HT1080 (cell line): ENCODE measurements at places on chromosomes 2 and 18.

- no peak for DNase-seq
Measured at GRCh38 chr2:46116150-46116549, 181.1 kb upstream of the EPAS1 start.

GRCh38 chr2:157106950-157107349, 150.6 kb upstream of the GALNT5 start:
- peak; percentile 34 for DNase-seq

- DNase-seq = no peak
Measured at GRCh38 chr18:36073676-36074075, 6.3 kb upstream of the RPRD1A start.

DNA sequence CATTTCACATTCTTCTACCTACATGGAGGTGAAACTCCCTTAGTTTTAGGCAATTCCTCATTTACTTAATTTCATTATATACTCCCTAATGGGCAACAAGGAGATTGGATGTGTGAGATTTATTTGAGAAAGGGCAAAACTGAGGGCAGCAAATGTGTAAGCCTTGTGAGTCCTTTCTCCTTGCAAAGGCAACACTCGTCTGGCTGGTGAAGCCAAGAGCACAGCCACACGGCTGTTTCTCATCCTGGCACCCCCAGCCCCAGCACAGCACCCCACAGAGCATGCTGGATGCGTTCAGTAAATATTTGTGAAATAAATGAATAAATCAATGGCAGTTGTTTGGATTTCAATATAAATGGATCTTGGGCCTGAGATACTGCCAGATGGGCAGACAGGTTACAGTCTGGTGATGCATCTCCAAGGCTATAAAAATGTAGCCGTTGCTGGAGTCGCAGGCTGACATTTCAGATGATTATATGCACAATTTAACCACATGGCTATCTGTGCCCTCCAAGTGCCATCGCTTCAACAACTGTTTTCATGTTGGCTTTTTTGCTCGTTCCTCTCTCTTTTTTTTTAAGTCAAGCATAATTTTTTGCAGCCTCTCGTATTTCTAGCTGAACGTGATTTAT, 154.1 kb upstream of the REV1 start:
- DNase-seq = no peak

DNA sequence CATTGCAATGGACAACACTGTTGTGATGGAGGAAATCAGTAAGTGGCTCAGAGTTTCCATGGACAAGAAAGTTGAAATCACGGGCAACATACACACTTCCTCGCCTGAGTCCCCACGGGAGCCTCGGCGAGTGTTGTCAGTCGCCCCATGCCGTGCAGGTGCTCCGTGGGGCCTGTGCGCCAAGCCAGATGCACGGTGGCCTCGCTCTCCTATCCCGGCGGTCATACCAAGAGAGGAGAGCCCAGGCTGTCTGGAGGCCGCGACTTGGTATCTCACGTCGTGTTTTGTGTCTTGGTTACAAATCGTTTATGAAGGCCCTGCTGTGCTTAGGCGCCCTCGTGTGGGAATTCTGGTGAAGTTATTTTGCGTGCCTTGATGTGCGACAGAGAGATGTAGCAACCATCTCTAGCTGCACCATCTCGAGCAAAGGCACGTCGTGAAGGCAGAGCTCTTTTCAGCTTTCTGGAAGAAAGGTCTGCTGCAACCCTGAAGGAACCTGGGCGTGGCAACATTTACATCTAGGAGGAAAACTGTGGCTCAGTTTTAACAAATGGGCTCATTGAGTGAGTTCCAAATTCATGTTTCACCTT, 21.8 kb downstream of the ATG4B start:
- no peak for DNase-seq

- peak; percentile 86 for DNase-seq
Measured at GRCh38 chr2:237686659-237687136, 59.3 kb downstream of the LRRFIP1 start.

- no peak for DNase-seq
Measured at GRCh38 chr2:191483117-191483516, 194.8 kb upstream of the NABP1 start.

- DNase-seq = peak; percentile 34
Measured at GRCh38 chr18:48711651-48712486, 173.0 kb downstream of the CTIF start.

DNA sequence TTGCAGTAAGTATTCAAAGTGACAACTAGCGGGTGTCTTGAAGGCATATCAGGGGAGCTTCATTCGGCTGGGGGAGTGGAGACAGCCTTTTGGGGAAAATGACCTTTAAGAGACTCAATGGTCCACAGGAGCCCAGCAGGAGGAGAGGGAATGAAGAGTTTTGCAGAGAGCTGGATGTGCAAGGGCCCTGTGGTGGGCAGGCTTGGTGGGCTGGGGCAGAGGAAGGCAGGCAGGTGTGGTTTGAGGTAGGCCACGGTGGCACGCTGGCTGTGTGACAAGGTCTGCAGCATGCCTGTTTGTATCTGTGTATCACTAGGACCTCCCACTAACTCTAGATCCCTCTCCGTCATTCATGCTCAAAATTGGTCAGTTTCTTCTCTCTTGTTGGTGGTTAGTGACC, 53.7 kb downstream of the CD8B2 start:
- no peak for DNase-seq

GRCh38 chr2:73746015-73746876, 9.1 kb upstream of the TPRKB start:
- DNase-seq = no peak

DNA sequence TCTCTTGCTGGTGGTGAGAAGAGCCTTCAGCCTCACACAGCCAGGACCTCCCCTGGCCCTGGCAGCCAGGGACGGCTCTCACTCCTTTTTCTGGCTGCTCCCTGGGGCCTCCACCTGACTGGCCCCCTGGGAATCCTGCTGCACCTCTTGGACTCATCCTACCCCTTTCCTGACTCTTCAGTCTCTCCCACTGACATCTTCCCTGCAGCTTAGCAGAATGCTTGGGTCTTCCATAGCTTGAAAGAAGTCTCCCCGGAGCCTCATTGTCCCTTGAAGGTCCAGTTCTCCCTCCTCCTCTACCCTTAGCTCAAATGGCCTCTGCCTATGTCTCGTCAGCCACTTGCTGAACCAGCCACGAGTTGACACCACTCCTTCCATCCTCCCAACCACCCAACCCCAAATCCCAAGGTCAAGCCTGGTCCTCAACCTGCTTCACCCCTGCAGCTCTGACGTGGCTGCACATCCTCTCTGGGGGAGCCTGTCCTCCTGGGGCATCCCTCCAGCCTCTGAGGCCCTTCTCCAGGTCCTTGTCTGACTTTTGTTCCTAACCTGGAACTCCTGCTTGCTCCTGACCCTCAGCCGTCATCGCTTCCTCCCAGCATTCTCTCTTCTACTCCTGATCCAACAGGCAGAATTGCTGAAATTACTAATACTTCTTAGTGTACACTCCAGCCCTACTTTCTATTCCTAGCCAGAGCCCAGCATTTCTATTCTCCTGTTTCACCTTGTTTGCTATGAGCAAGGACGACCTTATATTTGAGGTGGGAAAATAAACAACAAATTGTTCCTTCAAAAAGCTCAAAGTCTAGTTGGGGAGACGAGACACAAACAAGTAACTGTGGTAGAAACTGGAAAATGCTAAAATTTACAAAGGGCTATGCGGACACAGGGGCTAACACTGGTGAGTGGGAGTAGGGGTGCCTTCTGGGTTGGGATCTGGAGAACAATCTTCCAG, 68.7 kb upstream of the MGAT4A start:
- DNase-seq = no peak
